HT1080 (cell line): ENCODE measurements at places on chromosomes 12 and 14. TPM values are rescaled to one million over a fixed set of nuclear protein-coding genes. Genes with fewer than 3 reads are reported as not detected.

DNA sequence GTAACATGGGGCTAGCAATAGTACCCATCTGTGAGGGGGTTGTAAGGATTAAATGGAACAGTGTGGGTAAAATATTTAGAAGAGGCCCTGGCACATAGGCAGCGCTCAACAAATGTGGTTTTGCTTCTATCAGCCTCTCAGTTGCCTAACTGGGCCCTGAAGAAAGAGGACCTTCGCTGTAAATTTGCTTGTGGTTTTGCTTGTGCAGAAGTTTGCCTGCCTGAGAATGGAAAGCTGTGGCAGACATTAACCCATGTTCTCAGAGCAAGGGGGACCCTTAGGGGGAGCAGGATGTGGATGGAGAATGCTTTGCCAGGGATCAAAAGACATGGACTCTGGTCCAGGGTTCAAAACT, 160.1 kb downstream of the BRMS1L start:
- no peak for DNase-seq

- no peak for DNase-seq
Observed at GRCh38 chr12:128549601-128550218, 274.0 kb downstream of the SLC15A4 start.

The CMA1 gene
- total RNA-seq, result not detected in 2 replicates

GRCh38 chr12:47377414-47378221, 297.9 kb upstream of the AMIGO2 start:
- peak; percentile 97 for DNase-seq

DNA sequence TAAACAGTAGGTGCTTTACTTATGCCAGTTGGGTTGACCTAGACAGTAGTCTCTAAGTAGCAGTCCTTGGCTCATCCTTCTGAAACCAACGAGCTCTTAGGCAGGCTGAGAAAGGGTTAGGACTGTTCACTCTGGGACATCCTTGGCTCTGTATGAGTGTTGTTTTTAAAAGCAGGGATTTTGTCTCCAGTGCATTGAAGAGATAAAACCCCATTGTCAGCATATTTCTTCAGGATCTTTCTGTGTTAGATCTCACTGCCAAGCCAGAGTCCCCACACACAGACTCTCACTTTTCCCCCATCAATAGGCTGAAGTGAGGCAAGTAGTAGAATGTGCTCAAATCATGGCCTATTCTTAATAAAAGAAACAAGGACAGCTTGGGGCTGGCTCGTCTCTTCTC, 123.4 kb upstream of the HIF1A start:
- DNase-seq, result no peak
